ENCODE measurements at places on chromosomes 3 and 15.

- no peaks in the 10 kb centered on the region for H3K36me3 ChIP-seq
- H3K4me3 ChIP-seq = no peak overlapping the region
- DNase-seq = no peak
- no peak overlapping the region for H3K27ac ChIP-seq
Observed at GRCh38 chr3:17836919-17837318, 94.5 kb upstream of the TBC1D5 start.

DNA sequence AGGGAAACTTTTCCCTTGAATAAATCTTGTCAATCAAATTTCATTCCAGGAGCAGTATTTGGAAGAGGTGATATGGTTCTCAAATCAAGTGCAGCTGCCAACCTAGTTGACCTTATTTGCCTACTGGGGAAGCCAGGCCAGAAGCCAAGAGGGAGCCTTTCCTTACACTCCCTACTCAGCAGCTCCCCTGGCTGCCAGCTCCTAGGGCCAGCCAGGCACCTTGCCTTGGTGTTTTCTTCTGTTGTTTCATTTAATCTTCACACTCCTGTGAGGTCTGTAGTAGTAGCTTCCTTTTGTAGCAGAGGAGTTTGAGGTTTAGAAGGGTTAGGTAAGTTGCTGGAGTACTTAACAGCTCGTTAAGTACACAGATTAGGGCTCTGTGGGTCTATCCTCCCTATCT, 22.6 kb downstream of the MKRN2OS start:
- DNase-seq = no peak
- no peak overlapping the region for H3K4me3 ChIP-seq
- no peak overlapping the region for H3K27ac ChIP-seq
- H3K36me3 ChIP-seq = 0 out of 2 replicates have a peak, but pooled peaks cover 3% of the 10 kb centered on the region

GRCh38 chr3:159776779-159777178, 211.9 kb upstream of the IL12A start:
- no peaks in the 10 kb centered on the region for H3K4me1 ChIP-seq
- H3K27me3 ChIP-seq = peaks cover 19% of the 10 kb centered on the region
- no peak overlapping the region for H3K4me3 ChIP-seq
- no peak overlapping the region for H3K27ac ChIP-seq
- no peak for DNase-seq
- H3K36me3 ChIP-seq = no peaks in the 10 kb centered on the region

DNA sequence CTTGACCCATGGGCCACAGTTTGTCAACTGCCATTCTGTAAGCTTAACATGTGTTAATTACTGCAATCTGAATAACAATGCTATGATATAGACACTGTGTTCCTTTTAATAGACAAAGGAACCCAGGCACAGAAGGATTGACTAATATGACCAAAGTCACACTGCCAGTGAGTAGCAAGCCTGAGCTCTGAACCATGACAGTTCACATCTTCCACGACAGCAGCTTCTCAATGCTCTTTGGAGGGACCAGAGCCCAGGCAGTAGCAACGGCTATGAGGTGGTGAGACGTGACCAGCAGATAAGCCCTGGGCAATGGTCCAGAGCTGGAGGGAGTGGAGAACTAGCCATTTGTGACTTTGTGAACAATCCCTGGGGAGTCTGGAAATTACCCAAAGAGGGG, 19.4 kb downstream of the CA12 start:
- no peak for DNase-seq
- H3K36me3 ChIP-seq = no peaks in the 10 kb centered on the region
- H3K4me1 ChIP-seq = no peaks in the 10 kb centered on the region
- H3K27ac ChIP-seq = no peak overlapping the region
- no peaks in the 10 kb centered on the region for H3K27me3 ChIP-seq

- H3K27ac ChIP-seq = no peak overlapping the region
- H3K4me1 ChIP-seq = peaks cover 22% of the 10 kb centered on the region
- DNase-seq = no peak
- H3K4me3 ChIP-seq = no peak overlapping the region
- H3K36me3 ChIP-seq = no peaks in the 10 kb centered on the region
Observed at GRCh38 chr3:110815008-110815583, 256.5 kb upstream of the NECTIN3 start.

DNA sequence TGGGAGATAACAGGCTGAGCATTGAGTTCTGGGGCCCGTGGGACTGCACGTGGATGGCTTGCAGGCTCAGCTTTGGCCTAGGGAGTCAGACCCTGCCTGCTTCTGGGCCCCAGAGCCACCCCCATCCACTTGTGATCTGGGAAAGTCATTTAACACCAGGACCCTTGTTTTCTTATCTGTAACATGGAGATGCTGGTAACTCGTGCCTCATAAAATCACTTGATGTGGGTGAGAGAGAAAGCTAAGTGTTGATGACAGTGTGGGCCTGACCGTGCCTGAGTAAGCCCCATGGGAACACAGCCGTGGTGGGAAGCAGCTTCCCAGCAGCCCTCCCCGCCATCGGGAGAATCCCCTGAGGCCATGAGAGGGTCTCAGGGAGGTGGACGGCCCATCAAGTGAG, 378.1 kb downstream of the GABRB3 start:
- H3K4me3 ChIP-seq = no peak overlapping the region
- DNase-seq = no peak
- H3K27me3 ChIP-seq = no peaks in the 10 kb centered on the region
- H3K27ac ChIP-seq = no peak overlapping the region
